Hair follicle dermal papilla cell (primary cell): ENCODE measurements at places on chromosomes 4 and X. TPM values are rescaled to one million over a fixed set of nuclear protein-coding genes. Genes with fewer than 3 reads are reported as not detected.

The OPRPN gene
- total RNA-seq: not detected in 2 replicates

The MMGT1 gene
- 21.3 and 23.7 TPM in 2 replicates for total RNA-seq

The SLC10A4 gene
- not detected in 2 replicates for total RNA-seq

The VCX2 gene
- total RNA-seq: not detected in 2 replicates

The SULT1E1 gene
- total RNA-seq: not detected in 2 replicates

The CPZ gene
- total RNA-seq: 17.5 and 22.4 TPM in 2 replicates

The CD38 gene
- total RNA-seq: not detected in 2 replicates

The PLAC8 gene
- total RNA-seq: 0.12 and 1.1 TPM in 2 replicates

The AGTR2 gene
- not detected in 2 replicates for total RNA-seq

The ZCCHC18 gene
- total RNA-seq: 0.12 and 0.16 TPM in 2 replicates

The RASGEF1B gene
- total RNA-seq: 0.12 and 0.16 TPM in 2 replicates

The MAGEA9B gene
- total RNA-seq: not detected in 2 replicates
